ENCODE measurements at places on chromosomes 2 and 18.

DNA sequence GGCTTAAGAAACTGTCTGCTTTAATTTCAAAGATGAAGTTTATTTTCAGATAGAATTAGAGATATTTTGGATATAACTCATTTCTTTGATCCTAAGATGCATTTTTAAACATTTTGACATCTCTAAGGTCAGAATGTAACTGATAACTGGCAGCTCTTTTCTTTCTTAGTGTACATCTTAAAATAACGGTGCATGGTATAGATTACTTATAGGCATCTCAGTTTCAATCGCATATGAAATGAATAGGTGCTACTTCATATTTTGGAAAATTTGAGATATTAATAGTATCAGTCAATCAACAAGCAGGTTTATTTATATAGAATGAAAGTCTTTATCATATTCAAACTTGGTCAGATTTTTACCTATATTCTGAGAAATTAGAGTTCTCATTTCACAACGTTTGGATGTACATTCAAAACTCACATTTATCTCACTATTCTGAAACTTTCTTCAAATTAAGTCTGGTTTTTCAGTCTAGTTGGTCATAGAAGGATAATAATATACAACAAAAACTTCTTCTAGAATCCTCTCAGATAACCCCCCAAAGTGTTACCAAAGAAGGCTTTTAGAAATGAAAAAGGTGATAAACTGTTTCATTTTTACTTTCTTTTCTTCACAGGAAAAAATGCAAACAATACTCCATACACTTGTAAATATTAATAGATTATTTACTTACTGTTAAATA is 122.8 kb upstream of the WDSUB1 start:
- no peak for DNase-seq

- no peak for DNase-seq
Measured at GRCh38 chr2:38750011-38750890, 910 bp downstream of the SRSF7 start.

GRCh38 chr18:36187826-36188721 is 777 bp downstream of the MOCOS start:
- DNase-seq = no peak

GRCh38 chr18:74063023-74063422 is 84.6 kb downstream of the FBXO15 start:
- no peak for DNase-seq

- no peak for DNase-seq
Measured at GRCh38 chr2:209817844-209818271, 46.2 kb downstream of the UNC80 start.

- no peak for DNase-seq
Measured at GRCh38 chr2:136057023-136057801, 60.7 kb downstream of the CXCR4 start.

GRCh38 chr2:120609826-120610395 is 125.8 kb upstream of the GLI2 start:
- no peak for DNase-seq

GRCh38 chr2:219025637-219026585 is 15.4 kb downstream of the CFAP65 start:
- DNase-seq = no peak

DNA sequence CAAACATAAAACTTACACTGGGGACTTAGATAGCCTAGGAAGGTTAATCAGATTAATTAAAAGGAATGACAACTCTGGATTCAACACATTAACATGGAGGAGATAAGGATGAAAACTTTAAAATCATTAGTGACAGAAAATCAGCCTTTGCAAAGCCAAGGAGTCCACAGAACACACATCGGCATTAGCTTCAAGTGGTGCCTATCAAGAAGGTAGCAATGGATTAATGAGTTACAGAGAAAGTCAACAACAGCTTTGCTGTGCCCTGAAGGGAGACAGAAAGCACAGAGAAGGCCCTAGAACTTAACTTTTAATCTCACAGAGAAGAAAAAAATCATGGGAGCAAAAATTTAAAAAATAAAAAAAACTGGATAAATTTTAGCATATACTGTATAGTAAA is 88.6 kb downstream of the KCNH7 start:
- DNase-seq = peak; percentile 5

GRCh38 chr2:86790676-86791572 is at the start of gene CD8A:
TSS of gene CD8A (minus strand) at chr2:86790913. CDS start at chr2:86790825, 88 bp downstream.
- no peak for DNase-seq

DNA sequence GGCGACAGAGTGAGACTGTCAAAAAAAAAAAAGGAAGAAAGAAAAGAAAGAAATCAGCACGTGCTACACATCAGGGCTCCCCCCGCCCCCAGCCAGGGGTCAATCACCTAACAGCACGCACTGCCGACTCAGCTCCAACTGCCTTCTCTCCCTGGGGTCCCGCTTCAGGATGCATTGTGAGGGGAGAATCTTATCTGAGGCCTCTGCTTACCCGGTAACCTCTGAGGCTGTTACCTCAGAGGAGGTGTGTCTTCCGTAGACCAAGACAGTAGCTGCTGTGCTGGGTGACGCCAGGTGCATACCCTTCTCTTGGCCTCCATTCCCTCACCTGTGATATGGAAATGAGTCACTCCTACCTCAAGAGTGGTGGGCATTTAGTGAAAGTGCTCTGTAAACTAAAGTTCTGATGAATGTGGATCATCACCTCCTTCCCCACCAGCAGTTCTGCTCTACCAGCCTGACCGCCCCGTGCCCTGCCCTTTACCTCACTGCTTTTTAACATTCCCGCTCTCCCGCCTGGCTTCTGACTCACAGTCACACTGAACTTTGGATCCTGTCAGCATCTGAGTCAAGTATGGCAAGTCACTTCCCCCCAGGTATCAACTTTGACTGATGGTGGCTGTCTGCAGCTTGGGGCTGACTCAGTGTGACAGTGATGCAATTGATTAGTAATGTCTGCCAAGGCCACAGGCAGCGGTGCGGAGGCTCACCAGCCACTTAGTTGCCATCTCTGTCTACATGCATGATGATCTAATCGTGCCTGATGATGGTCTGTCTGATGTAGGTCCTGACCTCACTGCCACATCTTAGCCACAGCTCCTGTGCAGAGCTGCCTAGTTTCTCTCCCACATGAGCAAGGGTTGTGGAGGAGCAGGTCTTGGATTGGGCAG is 20.1 kb downstream of the ARID5A start:
- DNase-seq = peak; percentile 98

GRCh38 chr2:85795331-85796045 is 41.7 kb downstream of the ATOH8 start:
- no peak for DNase-seq

DNA sequence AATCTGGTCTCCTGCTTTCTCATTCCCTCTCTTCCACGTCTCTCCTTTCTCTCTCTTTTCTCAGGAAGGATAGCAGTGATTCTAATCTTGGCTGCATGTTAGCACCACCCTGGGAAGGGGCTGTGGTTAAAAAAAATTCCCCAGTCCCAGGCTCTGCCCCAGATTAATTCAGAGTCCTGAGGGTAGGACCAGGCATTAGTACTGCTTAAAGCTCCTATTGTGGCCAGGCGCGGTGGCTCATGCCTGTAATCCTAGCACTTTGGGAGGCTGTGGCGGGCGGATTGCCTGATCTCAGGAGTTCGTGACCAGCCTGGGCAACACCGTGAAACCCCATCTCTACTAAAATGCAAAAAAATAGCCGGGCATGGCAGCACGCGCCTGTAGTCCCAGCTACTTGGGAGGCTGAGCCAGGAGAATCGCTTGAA is 35.4 kb upstream of the EML4 start:
- no peak for DNase-seq

DNA sequence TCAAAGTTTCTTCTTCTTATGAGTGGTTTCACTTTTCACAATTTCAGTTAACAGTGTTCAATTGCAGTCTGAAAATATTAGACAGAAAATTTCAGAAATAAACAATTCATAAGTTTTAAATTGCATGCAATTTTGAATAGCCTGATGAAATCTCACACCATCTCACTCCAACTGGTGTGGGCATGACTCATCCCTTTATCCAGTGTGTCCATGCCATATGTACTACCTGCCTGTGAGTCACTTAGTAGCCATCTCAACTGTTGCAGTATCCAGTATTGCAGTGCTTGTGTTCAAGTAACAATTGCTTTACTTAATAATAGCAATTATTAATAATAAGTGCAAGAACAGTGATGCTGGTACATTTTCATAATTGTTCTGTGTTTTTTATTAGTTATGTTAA is 1202.5 kb downstream of the DSC3 start:
- DNase-seq = peak; percentile 40

DNA sequence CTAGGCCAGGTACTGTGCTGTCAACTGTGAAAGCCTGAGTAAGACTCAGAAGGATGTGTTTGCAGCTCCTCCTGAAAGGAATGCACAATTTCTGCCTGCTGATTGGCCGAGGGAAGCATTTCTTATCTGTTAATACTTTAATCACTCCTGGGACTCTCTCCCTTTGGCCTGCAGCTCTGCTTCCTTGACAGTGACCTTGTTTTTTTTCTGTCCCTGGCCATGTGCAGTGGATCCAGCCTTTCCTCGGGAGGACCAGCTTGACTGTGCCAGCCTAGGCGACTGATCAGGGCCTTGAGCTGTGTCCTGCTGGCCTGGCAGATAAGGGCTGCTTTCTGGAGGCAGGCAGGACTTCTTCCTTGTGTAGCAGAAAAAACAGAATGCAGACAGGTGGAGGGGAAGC is 10.0 kb downstream of the RNF144A start:
- DNase-seq = peak; percentile 76

GRCh38 chr2:216989340-216990129 is 129.7 kb upstream of the TNP1 start:
- DNase-seq = peak; percentile 2

DNA sequence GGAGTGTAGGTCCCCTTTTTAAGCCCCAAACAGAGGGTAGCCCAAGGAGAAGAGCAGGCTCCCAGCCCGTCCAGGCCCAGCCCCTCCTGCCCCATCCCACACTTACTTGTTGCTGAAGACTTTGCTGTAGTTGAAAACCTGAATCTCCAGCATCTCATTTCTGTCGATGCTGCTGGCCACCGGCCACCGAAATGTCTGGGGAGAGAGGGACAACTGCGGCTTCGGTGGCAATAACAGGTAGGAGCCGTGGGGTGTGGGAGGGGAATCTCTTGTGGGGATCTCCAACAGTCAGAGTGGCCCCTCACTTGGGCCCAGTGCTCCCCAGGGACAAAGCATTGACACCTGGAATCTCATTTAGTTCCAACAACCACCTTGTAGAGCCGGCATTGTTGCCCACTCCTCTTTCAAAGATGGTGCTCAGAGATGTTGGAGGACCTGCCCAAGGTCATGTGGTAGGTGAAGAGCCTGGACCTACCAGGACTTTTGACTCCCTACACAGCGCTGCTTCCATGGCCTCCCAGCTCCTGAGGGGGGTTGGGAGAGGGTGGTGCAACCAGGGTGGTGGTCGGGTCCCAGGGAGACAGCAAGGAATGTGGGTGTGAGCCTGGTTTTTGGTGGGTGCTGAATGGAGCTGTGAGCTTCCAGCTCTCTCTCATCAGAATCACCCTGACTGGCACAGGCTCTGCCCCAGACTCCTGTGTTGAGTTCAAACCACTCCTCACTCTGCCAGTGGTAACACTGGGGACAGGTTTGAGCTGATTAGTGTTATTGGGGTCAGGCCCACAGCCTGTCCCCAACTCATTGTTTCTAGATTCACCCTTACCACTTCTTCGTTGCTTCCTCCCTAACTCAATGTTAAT is 50.0 kb upstream of the OTOF start:
- DNase-seq = no peak

DNA sequence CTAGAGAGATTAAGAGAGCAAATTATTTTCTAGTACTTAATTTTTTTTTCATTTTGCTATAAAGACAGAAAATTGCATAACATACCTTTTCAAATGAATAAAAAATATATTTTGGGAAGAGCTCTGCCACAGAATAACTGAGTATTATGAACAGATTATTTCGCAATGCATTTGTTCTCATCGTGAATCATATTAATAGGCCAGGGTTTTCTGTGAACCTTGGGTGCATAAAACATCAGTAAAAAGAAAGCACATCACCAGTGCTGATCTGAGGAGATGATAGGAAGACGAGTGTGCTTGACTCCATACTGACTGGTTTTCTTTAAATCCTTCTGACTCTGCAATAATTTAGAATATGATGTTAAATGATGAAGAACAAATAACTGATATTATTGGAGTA is 409.1 kb downstream of the CPS1 start:
- DNase-seq = no peak

GRCh38 chr2:39094717-39095363 is 26.0 kb downstream of the SOS1 start:
- no peak for DNase-seq

GRCh38 chr2:25697559-25698341 is 24.4 kb upstream of the DTNB start:
- DNase-seq = no peak

DNA sequence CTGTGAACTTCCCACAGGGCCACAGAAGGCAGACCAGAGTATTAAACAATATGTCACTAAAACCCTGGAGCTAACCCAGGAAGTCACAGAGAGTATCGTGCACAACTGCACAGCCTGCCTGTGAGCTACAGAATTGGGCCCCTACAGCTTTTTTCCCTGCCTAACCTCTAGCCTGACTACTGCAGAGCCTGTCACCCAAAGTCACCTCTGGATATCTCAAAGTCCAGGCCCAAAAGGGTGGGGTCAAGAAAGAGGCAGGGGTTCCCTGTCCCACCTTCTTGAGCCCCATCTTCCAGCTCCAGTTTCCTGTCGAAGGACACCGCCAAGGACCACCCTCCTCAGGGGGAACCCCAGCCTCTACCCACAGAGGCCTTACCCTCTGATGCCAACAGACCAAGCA is 13.5 kb downstream of the GAD1 start:
- no peak for DNase-seq

DNA sequence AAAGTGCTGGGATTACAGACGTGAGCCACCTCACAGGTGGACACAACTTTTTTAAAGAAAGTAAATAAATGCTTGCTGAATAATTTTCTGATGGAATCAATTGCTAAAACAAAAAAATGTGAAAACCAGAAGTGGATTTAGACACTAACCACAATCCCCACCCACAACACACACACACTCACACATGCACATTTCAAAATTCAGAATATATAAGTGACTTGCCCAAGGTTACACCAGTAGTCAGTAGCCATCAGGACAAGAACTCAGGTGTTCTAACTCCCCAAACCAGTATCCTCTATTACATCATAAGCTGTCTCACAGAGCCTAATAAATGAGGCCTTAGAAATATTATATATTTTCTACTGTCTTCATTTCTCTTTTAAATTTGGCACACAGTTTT is 1923.6 kb upstream of the PIK3C3 start:
- no peak for DNase-seq

Data from kidney glomerular epithelial cell (primary cell).